Adrenal gland (tissue), 19 donors: ENCODE measurements at places on chromosomes 6 and 20. TPM values are rescaled to one million over a fixed set of nuclear protein-coding genes. Genes with fewer than 3 reads are reported as not detected.

The ETV7 gene
- 0.86 TPM for polyA plus RNA-seq

The ASIP gene
- polyA plus RNA-seq = 15.1 TPM

GRCh38 chr6:119720160-119720559 lies 370.6 kb upstream of the MAN1A1 start:
- H3K4me1 ChIP-seq = no peaks in the 10 kb centered on the region
- no peak for DNase-seq
- H3K4me3 ChIP-seq = no peak overlapping the region
- no peak overlapping the region for H3K27ac ChIP-seq
- H3K36me3 ChIP-seq = no peaks in the 10 kb centered on the region

DNA sequence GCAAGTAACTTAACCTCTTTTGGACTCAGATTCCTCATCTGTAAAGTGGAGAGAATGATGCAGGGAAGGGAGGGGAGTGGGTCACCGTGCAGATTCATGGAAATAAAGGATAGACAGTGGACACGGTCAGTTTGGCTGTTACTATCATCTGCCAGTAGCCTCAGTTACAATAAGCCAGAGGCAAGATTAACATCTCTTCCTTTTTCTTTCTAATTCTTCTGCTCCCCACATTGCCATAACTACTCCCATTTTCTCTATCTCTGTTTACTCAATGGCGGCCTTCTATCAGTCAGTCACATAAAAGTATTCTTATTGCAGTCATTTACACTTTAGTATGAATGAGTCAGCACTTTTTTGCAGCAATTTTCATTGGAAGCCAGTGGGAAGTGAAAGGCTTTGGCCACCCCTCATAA lies 49.2 kb downstream of the PPP1R16B start:
- no peaks in the 10 kb centered on the region for H3K4me1 ChIP-seq
- H3K36me3 ChIP-seq = no peaks in the 10 kb centered on the region
- no peak for DNase-seq
- H3K27me3 ChIP-seq = no peaks in the 10 kb centered on the region

DNA sequence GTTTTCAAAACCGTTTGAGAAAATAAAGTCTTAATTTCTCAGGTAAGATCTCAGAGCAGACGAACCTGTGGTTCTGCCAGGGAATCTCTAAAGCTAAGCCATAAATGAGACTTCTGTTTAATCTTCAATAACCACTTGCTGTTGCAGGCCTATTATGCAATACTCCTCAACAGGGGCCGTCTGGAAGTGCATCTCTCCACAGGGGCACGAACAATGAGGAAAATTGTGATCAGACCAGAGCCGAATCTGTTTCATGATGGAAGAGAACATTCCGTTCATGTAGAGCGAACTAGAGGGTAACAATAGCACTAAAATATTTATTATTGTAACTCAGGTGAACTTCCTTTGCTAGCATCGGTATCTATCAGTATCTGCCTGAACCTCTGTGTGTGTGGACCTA lies 223.7 kb downstream of the ARHGAP18 start:
- no peak for DNase-seq
- H3K27me3 ChIP-seq = no peaks in the 10 kb centered on the region
- no peaks in the 10 kb centered on the region for H3K36me3 ChIP-seq
- H3K4me3 ChIP-seq = no peak overlapping the region

DNA sequence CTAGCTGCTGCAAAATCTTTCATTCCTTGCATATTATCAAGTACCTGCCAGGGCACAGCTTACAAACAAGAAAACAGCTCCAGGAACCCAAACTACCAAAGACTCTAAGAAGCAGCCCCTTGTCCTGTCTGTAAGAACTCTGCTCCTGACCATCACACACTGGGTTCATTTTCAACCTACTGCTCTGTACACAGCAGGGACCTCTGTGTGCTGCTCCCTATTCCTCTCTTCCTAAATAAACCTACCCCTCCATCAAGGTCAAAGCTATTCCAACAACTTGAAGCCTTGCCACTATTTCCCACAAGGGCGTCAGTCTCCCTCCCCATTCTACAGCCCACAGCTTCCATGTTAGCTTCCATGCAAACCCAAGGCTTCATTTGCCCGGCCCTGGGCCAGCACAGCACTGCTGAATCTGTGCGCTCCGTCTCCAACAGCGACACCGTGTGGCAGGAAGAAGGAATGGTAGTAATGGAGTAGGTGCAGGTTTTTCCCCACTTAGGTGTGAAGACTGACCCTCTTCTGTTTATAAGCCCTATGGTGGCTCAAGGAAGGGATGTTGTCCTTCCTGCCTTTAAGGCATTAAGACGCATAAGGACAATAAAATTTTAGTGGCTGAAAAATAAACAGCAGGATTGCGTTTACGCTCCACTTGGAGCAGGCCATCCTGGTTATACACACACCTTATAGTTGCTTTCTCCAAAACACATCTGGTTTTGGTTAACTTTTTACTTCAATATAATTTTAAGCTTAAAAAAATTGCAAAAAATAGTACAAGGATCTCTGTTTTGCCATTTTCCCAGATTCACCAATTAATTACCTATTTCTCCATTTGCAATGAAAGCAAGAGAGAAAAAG lies 115.2 kb upstream of the NXT1 start:
- H3K4me1 ChIP-seq = no peaks in the 10 kb centered on the region
- peak; percentile 55 for DNase-seq
- H3K27me3 ChIP-seq = no peaks in the 10 kb centered on the region
- H3K27ac ChIP-seq = no peak overlapping the region
- H3K36me3 ChIP-seq = no peaks in the 10 kb centered on the region
- no peak overlapping the region for H3K4me3 ChIP-seq

DNA sequence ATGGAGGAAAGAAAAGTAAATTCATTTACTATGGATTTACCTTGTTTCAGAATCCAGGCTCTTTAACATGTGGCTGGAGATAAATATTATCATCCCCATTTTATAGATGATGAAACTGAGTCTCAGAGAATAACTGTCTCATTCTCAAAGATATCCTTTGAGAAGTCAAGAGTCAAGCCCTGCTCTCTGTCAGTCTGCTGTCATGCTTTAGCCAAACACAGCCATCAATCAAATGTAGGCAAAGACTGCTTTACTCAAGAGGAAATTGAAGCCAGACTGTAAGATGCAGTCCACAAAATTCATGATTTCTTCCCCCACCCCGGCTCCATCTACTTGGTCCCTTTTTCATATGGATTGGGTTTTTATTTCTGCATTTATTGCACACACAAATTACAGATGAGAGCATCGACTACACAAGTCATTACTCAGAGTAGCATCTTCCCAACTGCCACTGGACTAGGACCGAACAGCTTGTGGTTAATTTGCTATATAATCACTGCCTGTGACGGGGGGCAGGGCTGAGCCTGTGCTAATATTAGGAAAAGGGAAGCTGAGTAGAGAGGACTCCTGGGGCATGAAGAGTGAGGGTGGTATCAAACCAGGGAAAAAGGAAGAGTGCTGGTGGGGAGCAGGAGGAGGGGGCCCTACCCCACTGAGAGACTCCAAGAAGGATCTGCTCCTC lies 102.7 kb upstream of the TOP1 start:
- H3K27ac ChIP-seq = no peak overlapping the region
- H3K4me3 ChIP-seq = no peak overlapping the region
- no peaks in the 10 kb centered on the region for H3K27me3 ChIP-seq
